ENCODE measurements at places on chromosomes 5 and 9. TPM values are rescaled to one million over a fixed set of nuclear protein-coding genes. Genes with fewer than 3 reads are reported as not detected.

- DNase-seq: no peak
- no peak overlapping the region for H3K4me3 ChIP-seq
- no peak overlapping the region for H3K27ac ChIP-seq
Observed at GRCh38 chr9:4743131-4743875, 2.3 kb upstream of the AK3 start.

GRCh38 chr5:56816546-56817081, 1.3 kb downstream of the MAP3K1 start:
- peak; percentile 49 for DNase-seq
- H3K27me3 ChIP-seq: no peaks in the 10 kb centered on the region
- peak overlapping the region; percentile 81 for H3K4me3 ChIP-seq
- peak overlapping the region; percentile 90 for H3K27ac ChIP-seq
- H3K36me3 ChIP-seq: no peaks in the 10 kb centered on the region

DNA sequence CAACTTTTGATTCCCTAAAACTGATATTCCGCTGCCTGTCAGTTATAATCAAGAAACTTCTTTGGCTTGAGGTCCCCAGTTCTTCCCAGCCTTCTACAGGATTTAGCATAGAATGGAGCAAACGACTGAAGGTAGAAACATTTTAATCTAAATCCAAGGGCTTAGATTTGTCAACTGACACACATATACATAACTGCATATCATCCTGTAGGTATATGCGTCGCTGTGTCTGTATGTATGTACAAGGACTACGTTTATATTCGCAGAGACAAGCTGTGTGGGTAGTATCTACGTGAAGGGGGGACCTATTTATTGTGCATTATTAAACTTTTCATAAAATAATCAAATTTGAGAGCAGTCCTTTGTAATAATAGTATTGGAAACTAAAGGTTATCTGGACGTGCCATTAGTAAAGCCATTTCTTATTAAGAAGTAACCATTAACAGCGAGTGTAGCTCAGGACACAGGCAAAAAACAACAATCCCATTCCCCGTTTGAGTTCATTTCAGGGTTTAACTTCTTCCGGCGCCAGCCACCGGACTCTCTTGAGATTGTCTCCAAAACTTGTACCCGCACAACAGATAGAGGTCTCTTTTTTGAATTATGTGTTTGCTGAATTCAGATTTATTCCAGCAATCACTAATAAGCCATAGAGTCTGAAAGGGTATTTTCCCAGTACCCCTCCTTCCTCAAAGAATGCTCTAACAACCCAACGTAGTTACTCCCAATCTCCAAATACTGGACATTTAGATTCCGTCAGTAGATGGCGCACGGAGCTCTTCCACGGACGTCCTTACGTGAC, 2.1 kb upstream of the MLLT3 start:
- H3K4me3 ChIP-seq: peak overlapping the region; percentile 16
- peak overlapping the region; percentile 19 for H3K27ac ChIP-seq

- H3K4me1 ChIP-seq: no peaks in the 10 kb centered on the region
- no peak overlapping the region for H3K4me3 ChIP-seq
- H3K27me3 ChIP-seq: no peaks in the 10 kb centered on the region
- no peak overlapping the region for H3K27ac ChIP-seq
Observed at GRCh38 chr5:59182760-59183159, 599.9 kb downstream of the RAB3C start.

GRCh38 chr5:76082772-76083554, at the start of gene SV2C:
Gene SV2C (plus strand): TSS chr5:76083383. CDS start chr5:76131751, 48,368 bp downstream.
- no peak within 1 kb of the TSS for H3K4me3 ChIP-seq
- H3K4me1 ChIP-seq: no peaks in the 10 kb centered on the region
- DNase-seq: no peak
- no peaks in the 10 kb centered on the region for H3K27me3 ChIP-seq
- no peak within 1 kb of the TSS for H3K27ac ChIP-seq

GRCh38 chr9:15132091-15132490, 174.9 kb downstream of the TTC39B start:
- H3K27me3 ChIP-seq: no peaks in the 10 kb centered on the region
- H3K4me1 ChIP-seq: no peaks in the 10 kb centered on the region
- no peak for DNase-seq
- no peak overlapping the region for H3K4me3 ChIP-seq
- no peak overlapping the region for H3K27ac ChIP-seq

GRCh38 chr5:151781201-151781600, 9.4 kb downstream of the G3BP1 start:
- H3K4me1 ChIP-seq: peaks cover 9% of the 10 kb centered on the region
- no peak overlapping the region for H3K4me3 ChIP-seq
- DNase-seq: no peak
- H3K27me3 ChIP-seq: no peaks in the 10 kb centered on the region
- no peaks in the 10 kb centered on the region for H3K36me3 ChIP-seq
- no peak overlapping the region for H3K27ac ChIP-seq

GRCh38 chr5:133079048-133079447, 27.2 kb downstream of the HSPA4 start:
- no peaks in the 10 kb centered on the region for H3K4me1 ChIP-seq
- H3K27me3 ChIP-seq: no peaks in the 10 kb centered on the region
- no peak overlapping the region for H3K4me3 ChIP-seq
- no peak for DNase-seq
- H3K36me3 ChIP-seq: no peaks in the 10 kb centered on the region

DNA sequence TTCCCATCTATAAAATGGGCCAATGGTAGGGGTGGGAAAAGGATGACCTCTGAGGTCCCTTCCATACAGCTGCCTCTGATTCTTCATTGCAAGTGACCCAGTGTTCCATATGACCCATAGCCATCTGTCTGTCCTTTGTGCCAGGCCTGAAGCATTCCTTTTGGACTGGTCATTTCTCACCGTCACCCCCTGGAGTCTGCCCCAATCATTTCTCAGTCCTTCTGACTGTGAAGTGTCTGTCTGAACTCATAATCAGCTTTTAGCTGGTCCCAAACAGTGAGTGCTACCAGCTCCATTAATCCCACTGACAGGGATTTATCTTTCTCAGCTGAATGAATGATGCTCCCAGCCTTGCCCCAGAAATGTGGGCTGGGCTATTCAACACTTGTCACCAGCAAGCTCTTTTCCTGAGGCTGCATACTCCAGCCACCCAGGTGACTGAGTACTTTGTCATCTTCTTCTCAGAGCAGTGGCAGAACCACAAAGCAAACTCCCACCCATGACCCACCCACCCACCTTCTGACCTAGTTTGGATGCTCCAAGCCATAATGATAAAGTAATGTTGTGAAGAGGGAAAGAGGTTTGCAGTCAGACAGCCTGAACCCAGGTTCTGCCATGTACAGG, 37.4 kb downstream of the KCNIP1 start:
- H3K27me3 ChIP-seq: no peaks in the 10 kb centered on the region
- no peak overlapping the region for H3K4me3 ChIP-seq
- DNase-seq: no peak
- H3K27ac ChIP-seq: no peak overlapping the region

DNA sequence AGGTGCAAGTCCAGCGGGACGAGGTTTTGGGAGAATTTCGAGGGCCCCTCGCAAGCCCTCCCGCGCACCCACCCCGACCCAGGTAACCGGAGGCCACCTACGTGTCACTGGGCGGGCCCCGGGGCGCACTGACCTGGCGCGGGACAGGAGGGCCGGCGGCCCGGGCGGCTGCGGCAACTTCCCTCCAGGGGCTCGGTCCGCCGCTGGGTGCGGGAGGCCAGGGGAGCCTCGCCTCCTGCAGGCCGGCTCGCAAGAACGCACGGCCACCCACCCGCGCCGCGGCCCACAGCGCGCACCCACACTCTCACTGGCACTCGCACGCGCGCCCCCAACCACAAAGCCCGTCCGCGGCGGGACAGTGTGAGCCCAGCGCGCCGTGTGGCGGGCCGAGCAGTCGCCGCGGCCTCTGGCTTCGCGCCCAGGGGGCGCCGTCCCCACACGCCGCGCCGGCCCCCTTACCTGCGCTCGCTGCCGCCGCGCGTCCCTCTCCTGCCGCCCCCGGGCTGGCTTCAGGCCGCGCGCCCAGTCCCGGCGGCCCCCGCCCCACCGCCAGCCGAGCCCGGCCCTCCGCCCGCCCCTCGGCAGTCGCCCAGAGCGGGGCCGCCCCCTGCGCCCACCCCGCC, 451 bp downstream of the LPAR1 start:
- DNase-seq: peak; percentile 69
- H3K36me3 ChIP-seq: no peaks in the 10 kb centered on the region
- no peaks in the 10 kb centered on the region for H3K27me3 ChIP-seq
- H3K4me1 ChIP-seq: peaks cover 8% of the 10 kb centered on the region

DNA sequence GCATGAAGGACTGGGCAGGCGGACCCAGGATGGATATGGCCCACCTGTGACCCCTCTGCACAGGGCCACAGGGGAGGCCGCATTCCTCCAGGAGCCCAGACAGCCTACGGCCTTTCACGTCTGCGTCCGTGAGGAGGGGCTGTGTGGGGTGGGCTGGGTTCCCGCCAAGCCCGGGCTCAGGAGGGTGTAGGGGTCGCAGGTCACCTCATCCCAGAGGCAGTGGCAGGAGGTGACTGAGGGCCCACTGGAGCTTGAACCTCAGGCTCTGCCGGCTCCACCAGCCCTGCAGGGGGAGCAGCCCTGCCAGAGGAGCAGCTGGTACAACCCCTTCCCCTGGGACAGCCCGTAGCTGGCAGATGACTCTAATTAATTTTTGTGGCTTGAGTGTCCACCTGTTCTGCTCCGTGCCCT, 40.7 kb upstream of the CACNA1B start:
- H3K36me3 ChIP-seq: no peaks in the 10 kb centered on the region
- H3K4me3 ChIP-seq: no peak overlapping the region
- H3K4me1 ChIP-seq: no peaks in the 10 kb centered on the region
- no peak overlapping the region for H3K27ac ChIP-seq

DNA sequence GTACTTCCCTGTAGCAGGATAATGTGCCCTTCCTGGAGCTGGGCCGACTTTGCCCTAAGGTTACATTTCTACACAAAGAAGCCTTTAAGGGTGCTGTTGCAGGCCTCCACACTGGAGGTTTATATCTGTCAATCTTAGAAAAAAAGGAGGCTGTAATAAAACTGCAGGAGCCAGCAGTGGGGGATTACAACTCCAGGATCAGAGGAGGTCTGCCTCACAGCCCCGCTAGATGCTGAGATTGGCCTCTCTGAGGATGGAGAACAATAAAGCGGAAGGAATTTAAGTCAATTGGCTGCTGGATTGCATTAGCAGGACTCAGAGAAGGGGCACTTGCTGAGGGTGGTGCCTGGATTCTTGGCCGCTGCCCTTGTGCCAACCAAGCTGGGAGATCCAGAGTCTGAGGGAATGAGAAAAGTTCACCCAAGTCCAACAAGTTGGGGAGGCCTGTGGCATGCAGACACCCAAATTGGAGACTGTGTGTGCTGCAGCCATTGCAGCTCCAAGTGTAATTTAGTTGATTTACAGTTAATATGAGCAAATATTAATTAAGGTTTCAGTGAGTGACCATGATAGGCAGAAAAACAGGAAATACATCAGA, 99.0 kb upstream of the SSBP2 start:
- no peak for DNase-seq
- H3K4me3 ChIP-seq: no peak overlapping the region
- no peak overlapping the region for H3K27ac ChIP-seq

DNA sequence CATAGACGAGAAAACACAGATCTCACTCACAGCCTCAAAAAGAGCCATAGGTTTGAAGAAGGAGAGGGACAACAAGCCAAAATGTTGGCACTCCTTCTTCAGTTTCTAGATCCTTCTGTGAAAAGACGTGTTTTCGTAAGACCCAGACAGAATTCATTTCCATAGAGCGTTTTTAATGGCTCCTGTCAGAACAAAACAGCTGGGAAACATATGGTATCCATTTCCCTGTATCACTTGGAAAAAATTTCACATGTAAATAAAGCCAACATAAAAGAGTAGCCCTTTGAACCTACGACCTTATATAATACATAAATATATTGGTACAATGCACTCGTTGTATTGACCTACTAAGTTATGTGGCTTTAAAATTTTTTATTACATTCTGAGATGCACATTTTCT, 108.1 kb downstream of the SNCAIP start:
- H3K27ac ChIP-seq: no peak overlapping the region
- H3K27me3 ChIP-seq: no peaks in the 10 kb centered on the region
- peaks cover 17% of the 10 kb centered on the region for H3K4me1 ChIP-seq
- H3K36me3 ChIP-seq: no peaks in the 10 kb centered on the region
- DNase-seq: no peak

DNA sequence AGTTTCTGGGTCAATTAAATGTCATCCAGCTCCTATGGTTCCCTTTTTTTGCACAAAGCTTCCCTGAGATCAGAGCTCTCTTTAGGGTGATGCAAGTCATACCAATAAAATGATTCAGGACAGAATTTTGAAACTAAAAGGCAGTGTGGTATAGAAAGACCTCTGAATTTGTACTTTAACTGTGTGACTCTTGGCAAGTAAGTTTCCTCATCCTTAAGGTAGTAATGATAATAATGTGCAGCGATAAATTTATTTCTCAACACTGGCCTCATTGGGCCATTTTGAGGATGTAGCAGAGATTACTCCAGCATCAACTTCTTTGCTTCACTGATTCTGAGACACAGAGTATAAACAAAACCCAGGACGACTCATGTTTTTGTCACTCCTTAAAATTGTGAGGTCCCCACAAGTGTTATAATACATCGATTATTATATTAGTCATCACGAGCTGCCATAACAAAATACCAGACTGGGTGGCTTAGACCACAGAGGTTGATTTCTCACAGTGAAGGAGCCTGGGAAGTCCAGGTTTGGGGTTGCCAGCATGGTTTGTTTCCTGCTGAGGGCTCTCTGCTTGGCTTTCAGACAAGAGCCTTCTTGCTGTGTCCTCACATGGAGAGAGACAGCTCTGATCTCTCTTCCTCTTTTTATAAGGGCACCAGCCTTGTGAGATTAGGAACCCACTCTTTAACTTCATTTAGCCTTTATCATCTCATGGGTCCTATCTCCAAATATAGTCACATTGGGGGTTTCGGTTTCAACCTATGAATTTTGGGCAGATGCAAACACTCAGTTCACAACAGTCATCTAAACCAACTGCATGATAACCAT, 293.0 kb downstream of the ZNF608 start:
- DNase-seq: no peak
- no peak overlapping the region for H3K27ac ChIP-seq
- H3K27me3 ChIP-seq: no peaks in the 10 kb centered on the region

GRCh38 chr9:134332841-134333233, 6.6 kb downstream of the RXRA start:
- DNase-seq: no peak
- H3K27ac ChIP-seq: peak overlapping the region; percentile 23
- H3K27me3 ChIP-seq: no peaks in the 10 kb centered on the region

- H3K36me3 ChIP-seq: no peaks in the 10 kb centered on the region
- no peaks in the 10 kb centered on the region for H3K4me1 ChIP-seq
- H3K27me3 ChIP-seq: peaks cover 2% of the 10 kb centered on the region
- H3K4me3 ChIP-seq: no peak overlapping the region
Observed at GRCh38 chr5:113302120-113302519, 132.7 kb downstream of the TSSK1B start.

GRCh38 chr9:121926351-121926801, 166.7 kb downstream of the TTLL11 start:
- no peak overlapping the region for H3K4me3 ChIP-seq
- no peak overlapping the region for H3K27ac ChIP-seq
- H3K4me1 ChIP-seq: no peaks in the 10 kb centered on the region
- no peaks in the 10 kb centered on the region for H3K27me3 ChIP-seq
- no peaks in the 10 kb centered on the region for H3K36me3 ChIP-seq

- no peaks in the 10 kb centered on the region for H3K36me3 ChIP-seq
- no peak for DNase-seq
- no peak overlapping the region for H3K4me3 ChIP-seq
- H3K4me1 ChIP-seq: peaks cover 11% of the 10 kb centered on the region
Observed at GRCh38 chr9:123044586-123044985, 11.1 kb downstream of the GPR21 start.

The WHRN gene
- total RNA-seq: 28.5 TPM

The HACD4 gene
- 3.9 TPM for total RNA-seq

The DENND1A gene
- 18.7 TPM for total RNA-seq

The FOXD4 gene
- 0.12 TPM for total RNA-seq

The PANK3 gene
- 38.3 TPM for total RNA-seq

The CD274 gene
- total RNA-seq: 1.1 TPM

The COL5A1 gene
- total RNA-seq: 117 TPM
